ENCODE measurements at places on chromosomes 5 and 9.
A peak's percentile ranks its signal among the peaks of the same experiment; 100 is the strongest.

GRCh38 chr9:76456202-76456926 is 2.6 kb upstream of the GCNT1 start:
- DNase-seq, result no peak

- DNase-seq, result no peak
Measured at GRCh38 chr5:160727296-160727997, 124.6 kb downstream of the ATP10B start.

DNA sequence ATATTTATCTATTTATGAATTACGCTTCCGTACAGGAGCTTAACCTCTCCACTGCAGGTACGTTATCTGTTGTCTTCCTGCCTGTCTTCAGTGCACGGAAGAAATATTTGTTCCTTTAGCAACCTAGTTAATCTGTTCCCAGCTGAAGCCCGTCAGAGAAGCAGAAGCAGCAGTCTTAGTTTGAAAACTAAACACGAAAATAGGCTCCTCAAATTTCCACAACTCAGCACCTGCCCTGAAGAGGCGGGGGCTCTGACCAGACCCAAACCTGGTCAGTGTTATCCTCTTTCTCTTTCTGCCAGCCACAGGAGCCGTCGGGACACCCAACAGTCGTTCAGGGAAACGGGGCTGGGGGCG is 462 bp downstream of the NUDCD2 start:
- no peak for DNase-seq

DNA sequence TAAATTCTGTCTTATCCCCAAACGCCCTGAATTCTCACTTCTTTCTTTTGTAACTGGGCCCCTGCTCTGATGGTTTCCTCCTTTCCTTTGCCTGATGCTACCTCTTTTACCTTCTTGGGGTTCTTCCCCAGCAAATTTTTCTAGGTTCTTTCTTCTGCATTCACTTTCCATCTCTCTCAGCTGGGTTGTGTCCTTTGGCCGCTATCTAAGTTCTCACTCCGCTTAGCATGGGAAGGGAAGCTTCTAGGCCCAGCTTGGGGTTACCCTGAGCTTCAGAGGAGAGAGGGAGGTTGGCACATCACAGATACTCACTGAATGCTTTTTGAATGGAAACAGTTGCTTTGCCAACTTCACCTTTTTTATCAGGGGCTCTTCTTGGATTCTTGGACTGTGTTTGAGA is 17.0 kb downstream of the PALM2AKAP2 start:
- no peak for DNase-seq

- DNase-seq, result peak; percentile 18
Measured at GRCh38 chr5:92687821-92688722, 892.9 kb downstream of the NR2F1-AS1 start.

- no peak for DNase-seq
Measured at GRCh38 chr5:154683101-154683880, 71.9 kb upstream of the LARP1 start.

DNA sequence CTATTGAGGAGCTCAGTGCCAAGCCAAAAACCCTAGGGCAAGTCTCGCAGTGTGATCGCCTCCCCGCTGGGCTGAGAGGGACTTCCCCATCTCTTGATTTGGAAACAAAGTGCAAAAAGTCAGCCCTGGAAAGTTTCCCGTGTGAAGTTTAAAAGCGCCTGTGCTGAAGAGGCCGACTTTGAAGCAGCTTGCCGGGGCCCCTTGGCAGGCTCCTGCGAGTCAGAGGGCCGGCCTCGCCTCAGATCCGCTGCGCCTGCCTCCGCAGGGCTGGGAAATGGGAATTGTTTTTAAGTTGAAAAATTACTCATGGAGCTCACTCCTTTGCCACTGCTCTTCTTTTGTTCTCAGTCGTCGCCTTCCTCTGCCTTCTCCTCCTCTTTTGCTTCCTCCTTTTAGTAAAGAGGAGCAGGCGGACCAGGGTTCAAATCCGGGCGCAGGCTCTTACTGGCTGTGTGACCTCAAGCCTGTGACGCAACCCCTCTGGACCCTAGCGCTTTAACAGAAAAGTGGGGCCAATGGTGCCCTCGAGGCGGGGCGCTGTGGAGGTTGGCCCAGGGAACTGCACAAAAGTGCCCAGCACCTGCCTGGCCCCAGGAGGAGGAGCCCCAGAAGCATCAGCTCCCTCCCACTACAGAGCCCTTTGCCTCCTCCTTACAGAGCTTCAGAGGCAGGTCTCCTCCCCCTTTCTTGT is 14.7 kb upstream of the LHX2 start:
- no peak for DNase-seq

Data from putamen (tissue), 1 donor.